ENCODE measurements at places on chromosomes 12 and 14. TPM values are rescaled to one million over a fixed set of nuclear protein-coding genes. Genes with fewer than 3 reads are reported as not detected.

Gene ELK3
- 51.3 TPM for total RNA-seq

Gene CCDC175
- not detected for total RNA-seq

Gene ARHGDIB
- total RNA-seq, result 1.3 TPM

Gene SLCO1A2
- total RNA-seq, result not detected

Gene CDH24
- total RNA-seq, result 6.8 TPM

Gene TMEM30B
- total RNA-seq, result not detected

Gene TRIM9
- 0.03 TPM for total RNA-seq

Gene PLCZ1
- not detected for total RNA-seq

DNA sequence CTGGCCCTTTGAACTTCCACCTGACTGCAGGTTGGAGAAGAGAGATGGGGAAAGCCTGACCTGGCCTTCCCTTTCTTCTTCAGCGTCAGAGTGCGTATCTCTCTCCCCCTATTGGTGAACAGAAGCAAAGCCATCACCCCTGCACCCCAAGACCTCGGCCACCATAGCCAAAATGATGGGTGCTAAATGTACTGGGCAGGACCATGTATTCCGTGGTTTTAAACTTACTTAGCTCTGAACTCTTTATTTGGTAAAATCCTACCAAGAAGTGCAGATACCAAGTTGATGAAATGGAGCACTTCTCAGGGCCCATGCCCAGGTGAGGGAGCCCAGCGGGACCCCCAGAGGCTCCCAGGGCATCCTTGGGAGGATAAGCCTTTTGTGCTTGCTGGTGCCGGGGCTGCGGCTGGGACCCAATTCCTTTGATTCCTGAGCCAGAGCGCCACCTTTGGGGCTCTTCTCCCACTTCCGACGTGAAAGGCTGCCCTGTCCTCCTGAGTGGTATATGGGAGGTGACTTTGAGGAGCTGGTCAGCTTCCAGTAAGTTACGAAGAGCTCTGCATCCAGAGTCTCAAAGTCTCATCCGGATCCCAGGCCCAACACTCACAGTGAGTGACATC is 9.4 kb downstream of the CCND2 start:
- DNase-seq, result no peak
- no peaks in the 10 kb centered on the region for H3K36me3 ChIP-seq
- no peak overlapping the region for H3K4me3 ChIP-seq

- H3K27ac ChIP-seq, result peak overlapping the region; percentile 73
- DNase-seq, result no peak
- H3K4me1 ChIP-seq, result peaks cover 23% of the 10 kb centered on the region
- H3K4me3 ChIP-seq, result peak overlapping the region; percentile 91
- H3K36me3 ChIP-seq, result no peaks in the 10 kb centered on the region
Measured at GRCh38 chr12:48787791-48788523, 932 bp downstream of the ADCY6 start.

- no peak overlapping the region for H3K27ac ChIP-seq
- H3K4me1 ChIP-seq, result no peaks in the 10 kb centered on the region
- H3K36me3 ChIP-seq, result no peaks in the 10 kb centered on the region
- no peak for DNase-seq
- H3K4me3 ChIP-seq, result no peak overlapping the region
Measured at GRCh38 chr14:55771242-55771981, 191.4 kb downstream of the KTN1 start.

- no peak for DNase-seq
- H3K36me3 ChIP-seq, result no peaks in the 10 kb centered on the region
- H3K27ac ChIP-seq, result no peak overlapping the region
- H3K4me1 ChIP-seq, result peaks cover 5% of the 10 kb centered on the region
- peaks cover 8% of the 10 kb centered on the region for H3K27me3 ChIP-seq
Measured at GRCh38 chr12:106914796-106915634, 40.7 kb upstream of the TMEM263 start.

DNA sequence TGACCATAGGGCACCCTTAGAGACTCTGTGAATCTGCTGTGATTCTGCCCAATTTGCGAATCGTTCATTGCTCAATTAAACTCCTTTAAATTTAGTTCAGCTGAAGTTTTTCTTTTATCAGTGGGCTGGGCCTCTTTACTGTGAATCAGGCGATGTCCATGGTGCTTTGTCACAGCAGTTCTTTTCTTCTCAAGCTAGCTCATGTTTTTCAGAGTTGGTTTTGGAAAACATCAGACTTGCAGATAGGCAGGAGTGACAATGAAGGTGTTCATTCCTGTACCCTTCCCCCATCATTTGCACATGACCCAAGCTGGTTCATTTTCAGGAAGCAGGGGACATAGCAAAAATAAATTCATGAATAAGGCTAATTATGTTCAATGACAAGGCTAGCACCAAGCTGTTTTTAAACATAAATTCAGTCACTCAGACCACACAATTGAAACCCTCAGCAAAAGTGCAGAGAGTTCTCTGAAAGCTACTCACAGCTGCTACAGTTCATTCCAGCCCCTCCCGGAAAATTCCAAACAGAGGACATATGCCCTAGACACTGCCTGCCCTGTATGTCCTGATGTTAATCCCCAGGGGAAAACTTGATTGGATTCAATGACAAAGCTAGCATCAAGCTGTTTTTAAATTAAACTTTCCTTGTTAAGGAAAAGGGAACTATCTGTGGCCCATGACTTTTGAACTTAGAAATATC is 383.3 kb downstream of the C12orf75 start:
- no peak for DNase-seq
- H3K27me3 ChIP-seq, result peaks cover 1% of the 10 kb centered on the region
- no peak overlapping the region for H3K27ac ChIP-seq
- no peaks in the 10 kb centered on the region for H3K36me3 ChIP-seq

DNA sequence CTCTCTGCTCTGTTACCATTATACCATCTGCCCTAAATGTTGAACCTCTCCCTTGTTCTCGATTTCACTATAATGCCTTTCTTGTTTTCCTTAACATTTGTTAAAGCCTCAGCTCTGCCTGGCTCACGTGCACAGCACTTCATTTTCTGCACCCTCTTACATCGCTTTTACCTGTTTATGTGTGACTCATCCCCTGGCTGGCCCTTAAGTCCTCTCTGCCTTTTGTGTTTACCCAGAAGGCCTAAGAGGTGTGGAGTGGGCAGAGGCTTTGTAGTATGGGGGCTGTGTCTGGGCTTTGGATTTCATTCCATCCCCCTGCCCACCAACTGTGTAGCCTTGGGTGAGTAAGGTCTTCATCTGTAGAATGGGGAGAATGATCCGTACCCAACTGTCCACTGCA is 36.5 kb downstream of the UBE3B start:
- no peak for DNase-seq
- peaks cover 8% of the 10 kb centered on the region for H3K4me1 ChIP-seq
- H3K4me3 ChIP-seq, result no peak overlapping the region

GRCh38 chr12:24280056-24280842 is 330.8 kb upstream of the SOX5 start:
- no peaks in the 10 kb centered on the region for H3K27me3 ChIP-seq
- H3K4me3 ChIP-seq, result no peak overlapping the region
- no peaks in the 10 kb centered on the region for H3K4me1 ChIP-seq
- no peaks in the 10 kb centered on the region for H3K36me3 ChIP-seq

GRCh38 chr12:130787445-130788410 is 51.3 kb downstream of the STX2 start:
- H3K4me1 ChIP-seq, result no peaks in the 10 kb centered on the region
- H3K4me3 ChIP-seq, result no peak overlapping the region
- no peaks in the 10 kb centered on the region for H3K27me3 ChIP-seq

DNA sequence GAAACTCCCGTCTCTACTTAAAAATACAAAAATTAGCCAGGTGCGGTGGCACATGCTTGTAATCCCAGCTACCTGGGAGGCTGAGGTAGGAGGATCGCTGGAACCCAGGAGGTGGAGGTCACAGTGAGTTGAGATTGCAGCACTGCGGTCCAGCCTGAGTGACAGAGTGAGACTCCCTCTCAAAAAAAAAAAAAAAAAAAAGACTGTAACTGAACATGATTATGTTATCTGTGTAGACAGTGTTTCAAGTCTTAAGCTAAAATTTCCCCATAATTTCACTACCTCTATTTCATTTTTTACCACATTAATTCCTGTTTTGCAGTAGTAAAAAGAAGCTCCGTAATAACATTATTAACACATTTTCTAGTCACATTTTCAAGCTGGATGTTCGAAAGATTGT is 5.4 kb downstream of the PLBD1 start:
- no peak overlapping the region for H3K4me3 ChIP-seq
- no peaks in the 10 kb centered on the region for H3K36me3 ChIP-seq
- H3K27ac ChIP-seq, result no peak overlapping the region
- H3K27me3 ChIP-seq, result peaks cover 8% of the 10 kb centered on the region
- no peaks in the 10 kb centered on the region for H3K4me1 ChIP-seq

DNA sequence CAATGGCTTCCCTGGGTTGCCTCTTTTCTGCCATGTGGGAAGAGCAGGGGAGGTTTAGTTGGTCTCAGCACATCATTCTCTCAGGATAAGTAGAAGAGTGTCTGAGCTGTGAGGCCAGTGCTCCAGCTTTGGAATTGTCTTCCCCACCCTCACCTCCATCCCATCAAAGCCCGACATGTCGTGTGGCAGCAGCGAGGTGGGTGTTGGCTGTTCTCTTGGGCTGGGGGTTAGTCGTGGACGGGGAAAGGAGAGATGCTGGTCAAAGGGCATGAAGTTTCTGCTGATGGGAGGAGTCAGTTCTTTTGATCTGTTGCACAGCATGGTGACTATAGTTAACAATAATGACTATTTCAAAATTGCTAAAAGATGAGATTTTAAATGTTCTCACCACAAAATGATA is 404.2 kb downstream of the TMEM121 start:
- DNase-seq, result no peak
- no peaks in the 10 kb centered on the region for H3K4me1 ChIP-seq
- no peaks in the 10 kb centered on the region for H3K36me3 ChIP-seq
- peaks cover 2% of the 10 kb centered on the region for H3K27me3 ChIP-seq

- no peak overlapping the region for H3K27ac ChIP-seq
- no peak for DNase-seq
- H3K4me1 ChIP-seq, result peaks cover 10% of the 10 kb centered on the region
- no peak overlapping the region for H3K4me3 ChIP-seq
- peaks cover 21% of the 10 kb centered on the region for H3K27me3 ChIP-seq
- H3K36me3 ChIP-seq, result no peaks in the 10 kb centered on the region
Measured at GRCh38 chr12:11564984-11565651, 84.4 kb upstream of the ETV6 start.
